ENCODE measurements at places on chromosomes 1 and 21.

GRCh38 chr21:36654324-36654723 is 44.6 kb upstream of the SIM2 start:
- DNase-seq, result no peak

DNA sequence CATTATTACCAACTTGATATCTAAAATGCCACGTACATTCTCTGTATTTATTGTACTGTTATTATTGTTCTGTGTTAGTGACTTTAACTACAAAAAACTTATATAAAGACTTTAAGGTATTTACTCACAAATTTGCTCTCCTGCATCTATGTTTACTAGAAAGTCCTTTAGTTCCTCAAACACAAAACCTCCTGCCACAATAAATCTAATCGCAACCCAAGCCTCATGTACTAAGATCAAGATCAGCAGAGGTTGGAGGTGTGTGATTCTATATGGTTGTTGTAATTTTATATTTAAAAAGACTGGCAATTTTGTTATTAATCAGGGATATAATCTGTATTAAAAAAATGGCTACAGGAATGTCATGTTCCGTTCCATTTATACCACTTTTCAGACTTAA is 68.6 kb downstream of the VAV3 start:
- no peak for DNase-seq

- no peak for DNase-seq
Measured at GRCh38 chr1:5780324-5780716, 211.9 kb downstream of the NPHP4 start.

DNA sequence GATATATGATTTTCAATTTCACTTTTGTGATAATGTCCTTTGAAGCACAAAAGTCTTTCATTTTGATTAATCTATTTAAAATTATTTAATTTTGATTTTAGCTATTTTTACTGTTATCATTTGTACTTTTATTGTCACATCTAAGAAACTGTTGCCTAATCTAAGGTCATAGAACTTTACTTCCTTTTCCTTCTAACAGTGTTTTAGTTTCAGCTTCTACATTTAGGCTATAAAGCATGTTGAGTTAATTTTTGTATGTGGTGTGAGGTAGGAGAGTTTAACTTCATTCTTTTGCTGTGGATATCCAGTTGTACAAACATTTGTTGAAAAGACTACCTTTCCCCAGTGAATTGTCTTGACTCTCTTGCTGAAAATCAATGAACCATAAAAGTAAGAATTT is 204.5 kb downstream of the TM2D1 start:
- no peak for DNase-seq

DNA sequence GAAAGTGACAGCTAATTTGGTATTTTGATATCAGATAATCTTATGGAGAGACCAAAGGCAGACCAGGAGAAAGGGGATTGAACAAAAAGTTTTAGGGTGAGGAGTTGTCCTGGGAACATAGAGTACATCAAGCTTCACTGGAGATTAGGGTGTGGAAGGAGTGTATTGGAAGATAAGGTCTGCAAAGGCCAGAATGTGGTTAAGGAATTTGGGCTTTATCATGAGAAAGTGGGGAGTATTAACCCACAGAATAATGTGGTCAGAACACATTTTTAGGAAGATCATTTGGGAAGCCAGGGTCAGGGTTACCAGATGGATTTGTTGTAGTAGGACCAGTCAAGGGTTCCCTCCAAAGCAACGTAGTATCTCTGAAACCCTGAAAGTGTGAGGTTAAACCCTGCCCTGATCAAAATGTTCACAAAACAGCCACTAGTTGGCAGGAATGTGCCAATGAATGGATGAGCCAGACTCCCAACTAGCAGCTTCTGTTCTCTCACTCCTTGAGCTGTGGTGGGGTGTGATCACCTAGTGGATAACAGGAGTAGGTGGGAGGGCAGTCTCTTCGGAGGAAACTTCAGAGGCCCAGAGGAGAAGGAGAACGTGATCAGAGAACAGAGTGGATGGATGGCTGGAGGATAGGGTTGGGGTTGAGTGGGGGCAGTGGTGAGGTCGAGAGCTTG is 35.8 kb downstream of the SLC2A1 start:
- DNase-seq, result peak; percentile 32

GRCh38 chr1:99527078-99527477 is 118.8 kb upstream of the PALMD start:
- DNase-seq, result no peak

GRCh38 chr1:104868794-104869193 is 1119.1 kb downstream of the AMY1C start:
- no peak for DNase-seq

- DNase-seq, result no peak
Measured at GRCh38 chr21:46041183-46041582, 56.7 kb upstream of the COL6A2 start.

DNA sequence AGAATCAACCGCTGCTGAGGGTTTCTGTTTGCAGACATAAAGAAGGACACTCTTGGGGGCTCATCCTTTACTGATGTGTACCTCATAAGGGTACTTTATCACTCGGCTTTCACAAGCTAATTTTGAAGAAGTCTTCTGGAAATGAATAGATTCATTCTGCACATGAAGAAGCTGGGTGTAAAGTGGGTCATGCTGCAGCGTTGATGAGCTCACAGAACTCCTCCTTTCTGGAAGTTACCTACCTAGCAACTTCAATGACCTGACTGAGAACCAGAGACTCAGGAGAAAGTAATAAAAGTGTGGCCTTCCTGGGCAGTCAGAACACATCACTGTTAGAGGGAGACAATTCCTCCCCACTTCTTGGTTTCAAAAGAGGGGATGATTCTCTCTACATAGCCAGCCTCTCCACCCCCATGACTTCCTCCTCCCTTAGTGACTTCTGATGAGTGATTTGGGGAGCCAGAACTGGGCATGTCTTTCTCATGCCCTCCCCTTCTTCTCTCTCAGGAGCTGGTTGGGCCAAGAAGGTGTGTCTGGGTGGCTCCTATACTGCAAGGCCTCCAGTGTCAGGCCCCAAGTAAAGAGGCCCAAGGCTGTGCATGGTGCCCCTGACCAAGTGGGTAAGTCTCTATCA is 27.0 kb downstream of the PCNX2 start:
- no peak for DNase-seq

DNA sequence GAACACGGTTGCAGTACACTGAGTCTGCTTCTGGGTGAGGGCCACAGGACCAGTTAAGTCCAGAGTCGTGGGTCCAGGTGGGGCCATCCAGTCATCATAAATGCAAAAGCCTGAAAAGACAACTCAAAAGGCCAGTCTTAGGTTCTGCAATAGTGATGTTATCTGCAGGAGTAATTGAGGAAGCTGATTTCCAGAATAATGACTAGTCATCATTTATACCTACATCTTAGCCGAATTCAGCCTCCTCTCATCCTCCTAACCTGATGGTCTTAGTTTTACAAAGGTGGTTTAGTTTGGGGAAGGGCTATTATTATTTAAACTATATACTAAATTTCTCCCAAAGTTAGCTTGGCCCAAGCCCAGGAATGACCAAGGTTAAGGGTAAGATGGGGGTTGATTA is 23.5 kb upstream of the SLC5A9 start:
- no peak for DNase-seq

GRCh38 chr1:59364037-59364436 is 67.1 kb downstream of the FGGY start:
- no peak for DNase-seq

DNA sequence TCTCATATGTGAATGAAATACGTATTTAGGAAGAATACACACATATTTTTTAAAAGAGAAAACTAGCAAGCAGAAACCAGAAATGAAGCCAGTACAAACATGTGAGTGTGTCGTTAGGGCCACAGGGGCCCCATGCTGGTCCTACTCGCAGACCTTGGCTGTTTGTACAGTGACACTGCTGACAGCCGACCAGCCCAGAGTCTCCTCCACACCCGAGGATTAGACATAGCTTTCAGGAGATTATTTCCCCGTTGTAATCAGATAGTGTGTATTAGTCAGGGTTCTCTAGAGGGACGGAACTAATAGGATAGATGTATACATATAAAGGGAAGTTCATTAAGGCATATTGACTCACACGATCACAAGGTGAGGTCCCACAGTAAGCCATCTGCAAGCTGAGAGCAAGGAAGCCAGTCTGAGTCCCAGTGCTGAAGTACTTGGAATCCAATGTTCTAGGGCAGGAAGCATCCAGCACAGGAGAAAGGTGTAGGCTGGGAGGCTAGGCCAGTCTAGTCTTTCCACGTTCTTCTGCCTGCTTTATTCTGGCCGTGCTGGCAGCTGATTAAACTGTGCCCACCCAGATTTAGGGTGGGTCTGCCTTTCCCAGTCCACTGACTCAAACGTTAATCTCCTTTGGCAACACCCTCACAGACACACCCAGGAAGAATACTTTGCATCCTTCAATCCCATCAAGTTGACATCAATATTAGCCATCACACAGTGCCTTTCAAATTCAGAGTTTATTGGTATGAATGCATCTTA is 51.2 kb downstream of the DIP2A start:
- no peak for DNase-seq

GRCh38 chr1:65164633-65165032 is 16.6 kb downstream of the AK4 start:
- DNase-seq, result no peak

DNA sequence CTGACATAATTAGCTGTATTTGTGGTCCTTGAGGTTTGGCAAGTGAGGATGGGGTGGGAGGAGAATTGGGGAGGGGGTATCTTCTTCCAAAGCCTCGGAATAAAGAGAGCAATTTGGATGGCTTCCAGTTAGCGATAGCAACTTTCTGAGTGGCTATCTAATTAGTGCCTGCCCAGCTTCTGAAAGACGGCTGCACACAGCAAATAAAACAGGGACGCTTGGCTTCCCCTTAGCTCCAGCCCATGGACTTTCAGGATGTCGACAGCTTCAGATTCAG is 31.1 kb downstream of the KLHDC7A start:
- DNase-seq, result no peak

DNA sequence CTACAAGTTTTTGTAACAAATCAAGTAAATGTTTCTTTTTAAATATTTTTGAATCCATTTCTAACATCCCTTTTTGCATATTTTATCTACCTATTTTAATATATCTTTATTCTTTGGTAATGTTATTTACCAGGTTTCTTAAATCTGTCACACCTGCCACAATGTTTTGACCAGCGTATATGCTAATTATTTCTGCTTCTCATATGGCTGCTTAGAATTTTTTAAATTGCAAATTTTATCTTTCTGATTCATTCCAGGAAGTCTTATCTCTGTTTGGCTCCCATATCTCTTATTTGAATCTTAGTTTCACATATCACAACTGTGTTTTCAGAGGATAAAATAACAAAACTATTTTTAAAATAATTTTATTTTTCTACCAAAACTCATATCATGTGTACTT is 1411.1 kb downstream of the KCNT2 start:
- no peak for DNase-seq

GRCh38 chr1:41291195-41291594 is 49.1 kb upstream of the SCMH1 start:
- DNase-seq, result no peak

- DNase-seq, result no peak
Measured at GRCh38 chr21:34074283-34075090, 1.1 kb downstream of the MRPS6 start.

DNA sequence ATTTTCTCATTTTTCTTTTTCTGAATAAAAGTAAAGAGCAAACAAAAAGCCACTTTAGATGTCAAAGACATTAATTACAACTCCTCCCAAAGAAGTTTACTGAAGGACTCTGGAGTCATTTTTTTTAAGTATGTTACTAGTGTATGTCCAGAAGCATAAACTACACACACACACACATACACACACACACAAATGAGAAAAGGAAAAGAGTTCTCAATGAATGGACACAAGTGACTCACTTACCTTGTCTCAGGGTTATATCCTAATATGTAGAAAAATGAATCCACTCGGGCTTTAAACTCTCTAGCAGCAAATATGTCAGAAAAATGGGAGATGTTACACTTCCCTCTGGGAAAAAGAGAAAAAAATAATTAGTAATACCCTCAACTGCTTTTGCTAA is 223.1 kb downstream of the SLC45A1 start:
- no peak for DNase-seq

DNA sequence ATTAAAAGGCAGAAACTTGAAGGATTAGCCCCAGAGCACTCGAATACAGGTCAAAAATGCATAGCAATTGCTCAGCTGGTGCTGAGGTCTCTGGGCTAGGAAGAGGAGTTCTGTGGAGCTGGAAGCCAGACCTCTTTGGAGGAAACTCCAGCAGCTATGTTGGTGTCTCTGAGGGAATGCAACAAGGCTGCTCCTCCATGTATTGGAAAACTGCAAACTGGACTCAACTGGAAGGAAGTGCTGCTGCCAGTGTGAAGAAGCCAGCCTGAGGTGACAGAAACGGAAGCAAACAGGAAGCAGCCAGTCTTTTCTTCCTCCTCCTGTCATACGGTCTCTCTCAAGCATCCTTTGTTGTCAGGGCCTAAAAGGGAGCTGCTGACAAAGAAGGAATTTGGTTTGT is 233.4 kb upstream of the FGGY start:
- no peak for DNase-seq

DNA sequence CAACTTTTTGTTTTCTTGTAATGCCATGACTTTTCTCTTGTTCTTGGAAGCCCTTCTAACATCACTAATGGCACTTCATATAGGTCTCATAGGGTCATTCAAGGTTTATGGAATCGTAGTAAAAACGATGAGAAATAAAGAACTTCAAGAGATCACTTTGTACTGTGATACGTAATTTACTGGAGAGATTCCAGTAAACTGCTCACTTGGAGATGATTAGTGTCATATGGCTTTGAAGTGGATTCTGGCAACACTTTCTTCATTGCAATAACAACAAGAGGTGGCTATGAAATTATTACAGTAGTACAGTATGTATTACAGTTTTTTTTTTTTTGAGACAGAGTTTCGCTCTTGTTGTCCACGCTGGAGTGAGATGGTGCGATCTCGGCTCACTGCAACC is 103.4 kb downstream of the RUSC1 start:
- no peak for DNase-seq

DNA sequence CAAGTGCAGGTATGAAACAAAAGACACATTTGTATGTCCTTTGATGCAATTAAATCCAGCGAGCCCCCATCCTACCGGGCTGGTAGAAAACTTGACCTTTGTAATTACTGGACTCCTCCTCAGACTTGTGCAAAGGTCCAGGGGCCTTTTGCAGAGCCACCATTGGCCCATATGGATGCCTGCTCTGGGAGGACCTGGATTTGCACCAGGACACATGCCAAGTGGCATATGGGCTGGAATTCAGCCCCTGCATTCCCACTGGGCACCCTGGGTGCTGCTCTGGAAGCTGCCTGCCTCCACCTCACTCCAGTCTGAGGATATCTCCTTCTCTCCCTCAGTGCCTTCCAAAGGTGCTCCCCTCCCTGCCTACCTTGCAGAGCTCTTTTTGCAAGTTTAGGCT is 36.0 kb downstream of the LACTBL1 start:
- DNase-seq, result no peak

Data from stimulated activated CD8-positive, alpha-beta memory T cell treated with anti-CD3 and anti-CD28 coated beads, Interleukin-15, amount 100 ng/mL, for 1 hour (primary cell).